Muscle of arm (tissue), 14 donors: ENCODE measurements at places on chromosomes 1 and 21.

GRCh38 chr1:100452641-100453040, 85.3 kb upstream of the GPR88 start:
- no peak for DNase-seq

- no peak for DNase-seq
Observed at GRCh38 chr1:15056515-15057285, 96.8 kb upstream of the TMEM51 start.

- no peak for DNase-seq
Observed at GRCh38 chr1:225886159-225887029, 2.6 kb downstream of the LEFTY1 start.

- DNase-seq, result no peak
Observed at GRCh38 chr1:185996211-185996610, 262.0 kb downstream of the HMCN1 start.

DNA sequence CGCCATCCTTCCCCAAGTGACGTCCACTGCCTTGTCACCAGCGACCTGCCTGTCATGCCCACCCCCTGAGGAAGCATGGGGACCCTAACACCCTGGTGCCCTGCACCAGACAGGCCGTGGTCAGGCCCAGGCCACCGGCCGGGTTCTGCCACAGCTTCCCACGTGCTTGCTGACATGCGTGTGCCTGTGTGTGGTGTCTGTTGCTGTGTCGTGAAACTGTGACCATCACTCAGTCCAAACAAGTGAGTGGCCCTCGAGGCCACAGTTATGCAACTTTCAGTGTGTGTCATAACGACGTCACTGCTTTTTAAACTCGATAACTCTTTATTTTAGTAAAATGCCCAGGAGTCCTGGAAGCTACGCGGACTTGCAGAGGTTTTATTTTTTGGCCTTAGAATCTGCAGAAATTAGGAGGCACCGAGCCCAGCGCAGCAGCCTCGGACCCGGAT, 8.5 kb upstream of the CTRC start:
- DNase-seq, result no peak

- DNase-seq, result peak; percentile 79
Observed at GRCh38 chr1:43227143-43227764, 42.5 kb upstream of the TMEM125 start.

DNA sequence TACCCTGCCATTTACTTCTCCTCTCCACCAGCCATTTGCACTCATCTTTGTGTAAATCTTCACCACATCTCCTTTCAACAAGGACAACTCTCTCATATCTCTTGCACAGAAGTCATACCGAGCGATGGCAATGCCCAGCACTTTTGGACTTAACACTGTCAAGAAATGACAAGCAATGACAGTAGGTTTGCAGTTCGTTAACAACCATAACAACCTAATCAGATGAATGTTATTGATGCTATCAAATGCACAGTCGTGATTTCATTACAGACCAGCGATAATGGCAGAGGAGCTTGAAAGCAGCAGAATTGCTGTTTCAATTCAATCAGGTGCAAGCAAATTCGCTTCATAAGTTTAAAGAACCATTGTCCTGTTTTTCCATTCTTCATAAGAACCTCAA, 390.9 kb downstream of the VAV3 start:
- DNase-seq, result no peak

DNA sequence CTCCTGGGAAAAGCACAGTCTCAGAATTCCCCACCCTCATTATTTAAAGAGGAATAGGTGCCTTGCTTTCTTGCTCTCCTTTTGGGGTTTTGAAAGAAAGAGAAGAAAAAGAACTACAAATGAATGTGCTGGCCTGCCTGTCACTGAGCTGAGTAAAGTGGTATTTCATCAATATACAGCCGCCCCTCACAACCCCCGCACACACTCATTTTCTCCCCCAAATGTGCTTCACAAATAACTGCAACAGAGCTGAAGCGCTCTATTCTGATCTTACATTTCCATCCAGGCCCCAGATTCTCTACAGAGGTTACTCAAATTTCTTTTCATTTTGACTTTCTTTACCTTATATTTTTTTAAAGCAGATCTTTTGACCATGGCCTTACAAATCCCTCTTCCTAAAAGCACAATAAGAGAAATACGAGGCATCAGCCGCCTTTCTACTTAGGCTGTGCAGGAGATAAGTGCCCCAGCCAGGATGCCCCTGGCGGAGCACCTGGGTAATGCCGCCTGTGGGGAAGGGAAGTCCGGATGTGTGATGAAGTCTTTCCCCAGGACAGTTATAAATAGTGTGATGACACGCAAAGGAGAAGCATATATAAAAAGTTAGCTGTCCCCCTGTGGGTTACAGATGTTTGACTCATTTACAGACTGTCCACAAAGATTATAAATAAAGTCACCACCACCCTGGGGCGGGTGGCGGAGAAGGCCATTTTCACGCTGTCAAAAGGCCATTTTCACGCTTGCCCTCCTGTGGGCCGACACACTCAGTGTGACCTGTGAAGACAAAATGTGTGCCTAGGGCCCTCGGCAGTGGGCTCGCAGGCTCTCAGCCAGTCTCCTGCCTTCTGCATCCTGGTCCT, 6.5 kb downstream of the KCNN3 start:
- DNase-seq, result no peak

DNA sequence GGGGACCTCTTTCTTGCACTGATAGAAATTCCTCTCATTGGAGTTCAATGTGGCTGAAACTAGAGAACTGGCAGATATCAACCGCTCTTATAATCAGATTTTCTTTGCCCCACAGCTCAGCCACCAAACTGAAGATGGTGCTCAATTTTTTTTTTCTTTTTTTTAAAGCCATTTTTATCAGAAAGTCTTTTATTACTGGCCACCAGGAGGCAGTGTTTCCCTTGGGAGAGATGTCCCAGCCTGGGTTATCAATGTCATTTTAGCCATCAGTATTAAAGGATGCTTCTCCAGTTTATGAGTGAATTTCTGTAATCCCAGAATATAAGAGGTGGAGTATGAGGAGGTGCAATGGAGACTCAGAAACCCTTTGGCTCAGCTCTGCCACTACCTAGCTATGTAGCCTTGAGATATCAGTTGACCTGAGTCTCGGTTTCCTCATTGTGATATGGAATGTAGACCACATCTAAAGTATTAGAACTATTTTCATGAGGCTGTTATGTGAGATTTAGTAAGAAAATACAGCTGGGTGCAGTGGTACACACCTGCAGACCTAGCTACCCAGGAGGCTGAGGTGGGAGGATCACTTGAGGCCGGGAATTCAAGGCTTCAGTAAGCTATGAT, 27.6 kb downstream of the CD244 start:
- peak; percentile 7 for DNase-seq

GRCh38 chr1:10494754-10495474, 20.2 kb downstream of the PEX14 start:
- DNase-seq, result peak; percentile 69

GRCh38 chr1:110338309-110338885, 780 bp upstream of the RBM15 start:
- DNase-seq, result no peak

- DNase-seq, result no peak
Observed at GRCh38 chr1:23953020-23953419, 6.6 kb upstream of the PNRC2 start.

DNA sequence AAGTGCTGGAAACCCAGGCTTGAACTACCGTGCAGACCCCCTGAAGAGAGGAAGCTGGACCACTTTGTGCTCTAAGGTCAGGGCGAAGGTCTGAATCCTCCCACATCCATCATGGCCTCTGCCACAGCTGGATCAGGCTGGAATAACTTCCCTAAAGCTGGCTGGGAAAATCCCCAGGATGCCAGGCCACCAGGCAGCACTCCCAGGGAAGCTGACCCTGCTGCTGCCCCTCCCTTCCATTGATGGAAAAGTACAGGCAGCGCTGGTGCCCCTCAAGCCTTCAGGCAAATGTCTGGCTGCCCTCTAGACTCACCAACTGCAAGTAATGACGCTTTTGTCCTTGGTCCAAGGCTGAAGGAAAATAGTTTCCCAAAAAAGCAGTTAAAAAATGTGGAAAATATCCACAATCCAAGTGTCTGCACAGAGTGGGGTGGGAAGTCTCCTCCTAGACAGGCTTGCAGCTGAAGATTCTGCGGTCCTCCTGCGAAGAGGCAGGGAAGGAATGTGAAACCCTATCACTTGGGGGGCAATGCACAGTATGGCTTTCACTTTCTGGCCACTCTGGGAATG, 39.9 kb upstream of the TSPAN2 start:
- no peak for DNase-seq

GRCh38 chr1:234585330-234586055, 24.5 kb downstream of the IRF2BP2 start:
- no peak for DNase-seq

DNA sequence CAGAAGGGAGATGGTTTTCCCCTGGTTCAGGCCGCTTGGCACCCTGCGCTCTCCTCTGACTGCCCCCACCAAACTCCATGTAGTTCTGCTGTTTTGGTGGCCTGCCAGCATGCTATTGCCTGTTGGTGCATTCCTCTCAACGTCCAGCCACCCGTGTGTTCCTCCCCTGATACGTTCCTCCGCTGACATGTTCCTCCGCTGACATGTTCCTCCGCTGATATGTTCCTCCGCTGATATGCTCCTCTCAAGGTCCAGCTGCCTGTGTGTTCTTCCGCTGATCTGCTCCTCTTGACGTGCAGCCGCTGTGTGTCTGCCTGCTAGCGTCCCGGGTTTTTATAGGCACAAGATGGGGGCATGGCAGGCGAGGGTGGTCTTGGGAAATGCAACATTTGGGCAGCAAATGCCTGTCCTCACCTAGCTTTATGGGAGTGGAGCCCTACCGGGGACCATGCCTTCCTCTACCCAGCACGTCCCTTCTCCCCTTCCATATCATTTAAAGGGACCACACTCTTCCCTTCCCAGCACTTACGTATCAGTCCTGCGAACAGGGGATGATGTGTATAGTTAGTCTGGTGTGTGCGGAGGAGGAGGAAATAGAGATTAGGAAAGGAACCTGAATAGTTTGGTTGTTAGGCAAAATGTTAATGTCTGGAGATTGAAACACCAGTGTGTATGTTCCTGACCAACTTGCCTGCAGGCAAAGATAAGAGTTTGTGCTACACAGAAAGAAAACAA, 40.6 kb upstream of the PLA2G5 start:
- no peak for DNase-seq

DNA sequence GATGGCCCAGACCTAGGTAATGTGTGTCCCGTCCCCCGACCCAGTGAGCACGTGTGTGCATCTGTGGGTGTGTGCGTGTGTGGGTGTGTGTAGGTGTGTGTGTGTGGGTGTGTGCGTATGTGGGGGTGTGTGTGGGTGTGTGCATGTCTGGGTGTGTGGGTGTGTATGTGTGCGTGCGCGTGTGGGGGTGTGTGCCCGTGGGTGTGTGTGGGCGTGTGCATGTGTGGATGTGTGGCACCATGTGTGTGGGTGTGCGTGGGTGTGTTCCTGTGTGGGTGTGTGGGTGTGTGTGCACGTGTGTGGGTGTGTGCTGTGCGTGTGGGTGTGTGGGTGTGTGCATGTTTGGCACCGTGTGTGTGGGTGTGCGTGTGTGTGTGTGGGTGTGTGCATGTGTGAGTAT, 309.5 kb downstream of the KIF26B start:
- DNase-seq, result no peak

- no peak for DNase-seq
Observed at GRCh38 chr21:35649186-35649585, 411.1 kb downstream of the SETD4 start.

DNA sequence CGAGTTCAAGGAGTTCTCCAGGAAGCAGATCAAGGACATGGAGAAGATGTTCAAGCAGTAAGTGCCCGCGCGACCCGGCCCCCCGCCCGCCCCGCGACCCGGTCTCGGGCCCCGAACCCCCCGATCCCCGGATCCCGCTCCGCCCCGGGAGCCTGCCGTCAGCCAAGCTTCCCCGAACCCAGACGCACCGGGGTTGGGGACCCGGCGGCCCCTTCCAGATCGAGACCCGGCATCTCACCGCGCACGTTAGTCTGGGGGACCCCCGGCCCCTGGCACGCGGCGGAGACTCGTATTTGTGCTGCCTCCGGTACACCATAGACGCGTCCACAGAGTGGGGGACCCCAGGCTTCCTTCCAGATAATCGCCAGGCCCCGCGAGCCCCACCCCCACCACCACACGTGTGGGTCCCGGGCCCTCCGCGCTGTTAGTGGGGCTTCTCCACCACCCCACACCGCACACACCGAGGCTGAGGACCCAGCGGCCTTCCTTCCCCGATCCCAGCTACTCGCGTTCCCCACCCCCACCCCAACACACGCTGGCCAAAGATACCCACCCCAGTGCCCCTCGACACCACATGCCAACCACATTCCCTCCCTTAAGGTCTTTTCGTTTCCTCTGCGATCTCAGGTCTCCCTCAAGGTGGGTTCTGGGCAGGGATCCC, 665 bp downstream of the EFHD2 start:
- no peak for DNase-seq

- DNase-seq, result no peak
Observed at GRCh38 chr21:32381571-32381970, 11.2 kb downstream of the URB1 start.

GRCh38 chr1:36508257-36508656, 25.5 kb upstream of the CSF3R start:
- DNase-seq, result no peak

DNA sequence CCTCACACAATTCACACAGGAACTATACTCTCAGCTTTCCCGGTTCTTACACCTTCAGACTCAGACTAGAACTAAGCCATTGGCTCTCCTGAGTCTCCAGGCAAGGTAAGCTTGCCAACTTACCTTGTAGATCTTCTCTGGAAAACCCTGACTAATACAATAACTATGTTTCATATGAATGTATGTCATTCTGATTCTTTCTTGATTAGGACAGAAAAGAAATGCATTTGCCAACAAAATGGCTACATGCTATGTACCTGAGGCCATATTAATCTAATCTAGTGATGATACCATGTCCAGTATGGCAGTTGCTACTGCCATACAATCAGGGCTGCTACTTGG, 9.8 kb upstream of the ZSWIM5 start:
- DNase-seq, result no peak
